Pancreas (tissue), 10 donors: ENCODE measurements at places on chromosomes 4 and X.

GRCh38 chr4:92232566-92232965, 71.2 kb upstream of the GRID2 start:
- no peak for DNase-seq

- no peak for DNase-seq
These were observed 43.1 kb upstream of the FGF2 start for GRCh38 chr4:122783301-122784215.

- DNase-seq: no peak
These were observed 6.8 kb downstream of the MECP2 start for GRCh38 chrX:154090731-154091130.

GRCh38 chr4:73964862-73965611, 16.8 kb downstream of the PF4 start:
- DNase-seq: peak; percentile 54

GRCh38 chrX:120560405-120560841, 339 bp downstream of the CUL4B start:
- DNase-seq: no peak

- no peak for DNase-seq
These were observed 118.0 kb downstream of the SHISA3 start for GRCh38 chr4:42515156-42515884.

DNA sequence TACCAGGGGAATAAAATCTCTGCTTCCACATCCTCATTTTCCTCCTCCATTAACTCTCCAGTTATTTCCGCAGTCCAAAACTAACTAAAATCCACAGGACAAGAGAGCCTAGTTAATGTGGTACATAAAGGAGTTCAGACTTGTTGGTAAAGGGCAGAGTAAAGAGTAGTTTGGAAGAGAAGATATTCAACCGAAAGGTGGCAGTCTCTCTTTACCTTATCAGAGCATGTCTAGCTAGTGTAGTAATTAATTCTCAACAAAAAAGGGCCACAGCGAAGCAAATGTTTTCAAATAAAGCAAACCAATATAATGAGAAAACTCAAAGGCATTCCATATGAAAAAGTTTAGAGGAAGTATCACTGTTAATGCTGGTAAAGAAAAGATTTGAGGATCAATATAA, 286.5 kb downstream of the GLUD2 start:
- no peak for DNase-seq

GRCh38 chr4:119897260-119897659, 169.4 kb downstream of the MAD2L1 start:
- DNase-seq: no peak

GRCh38 chr4:56301997-56302496, 85.2 kb downstream of the AASDH start:
- DNase-seq: no peak

GRCh38 chrX:154908821-154909220, 22.7 kb downstream of the F8A1 start:
- DNase-seq: no peak

DNA sequence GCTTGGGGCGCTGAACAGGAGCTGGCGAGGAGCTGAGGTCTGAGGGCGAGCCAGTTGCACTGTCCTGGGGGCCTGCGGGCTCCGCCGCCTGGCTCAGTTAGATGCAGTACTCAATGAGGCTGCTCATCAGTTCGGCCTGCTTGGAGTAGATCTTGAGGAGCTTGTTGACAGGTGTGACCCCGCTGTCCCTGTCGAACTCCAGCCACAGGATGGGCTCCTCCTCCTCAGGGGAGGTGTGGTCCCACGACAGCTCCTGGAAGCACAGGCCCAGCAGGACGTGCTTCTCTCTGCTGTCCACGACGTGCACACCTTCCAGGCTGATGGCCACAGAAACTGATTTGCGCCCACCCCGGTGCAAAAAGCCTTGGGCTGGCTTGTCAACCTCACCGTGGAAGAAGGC, 16.5 kb upstream of the LAS1L start:
- no peak for DNase-seq

DNA sequence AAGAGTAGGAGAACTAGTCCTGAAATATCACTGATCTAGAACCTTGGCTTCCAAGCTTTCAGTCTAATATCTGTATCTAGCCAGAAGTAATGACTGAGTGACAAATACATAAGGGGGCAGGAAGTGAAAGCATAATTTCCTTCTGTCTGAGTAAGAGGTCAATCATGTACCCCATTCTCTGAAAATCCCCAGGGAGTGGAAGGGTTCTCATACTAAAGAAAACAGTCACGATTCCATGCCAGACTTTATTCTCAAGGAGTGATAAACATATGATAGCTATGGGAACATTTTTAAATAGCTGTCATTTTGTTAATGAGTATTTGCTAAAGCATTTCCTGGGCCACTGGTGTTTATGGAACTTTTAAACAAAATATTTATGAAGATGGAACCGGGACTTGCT, 308.5 kb downstream of the ARHGAP24 start:
- DNase-seq: no peak

GRCh38 chr4:42789041-42789567, 103.4 kb upstream of the GRXCR1 start:
- DNase-seq: no peak

DNA sequence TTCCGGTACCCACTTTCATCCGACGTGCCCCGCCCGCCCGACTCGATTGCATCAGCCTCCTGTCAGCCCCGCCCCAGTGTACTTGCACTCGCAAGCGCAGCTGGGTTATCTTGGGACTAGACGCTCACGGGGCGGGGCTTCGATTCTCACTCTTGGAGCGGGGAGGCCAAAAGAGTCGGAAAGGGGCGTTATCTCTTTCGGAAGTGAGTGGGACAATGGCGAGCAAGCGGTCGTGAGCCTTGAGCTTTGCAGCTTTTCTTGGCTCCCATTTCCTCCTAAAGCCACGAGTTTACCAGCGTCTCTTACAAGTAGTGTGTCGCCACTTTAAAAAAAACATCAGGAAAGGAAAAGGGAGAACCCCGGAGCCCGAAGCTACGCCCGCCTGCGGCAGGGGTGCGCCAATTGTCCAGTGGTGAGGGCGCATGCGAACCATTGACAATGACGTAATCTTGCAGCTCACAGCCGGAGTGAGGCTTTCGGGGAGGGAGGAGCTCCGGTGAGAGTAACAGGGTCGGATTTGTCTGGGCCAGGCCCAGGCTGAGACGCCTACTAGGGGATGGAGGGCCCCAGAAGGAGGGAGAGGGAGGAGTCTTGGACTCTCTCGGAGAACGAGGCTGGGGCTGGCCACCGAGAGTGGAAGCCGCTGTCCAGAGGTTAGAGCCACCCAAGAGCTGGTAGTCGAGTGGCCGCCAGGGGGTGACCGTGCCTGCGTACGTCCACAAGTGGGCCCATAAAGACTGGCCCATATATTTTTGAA, 109.5 kb downstream of the GNL3L start:
- peak; percentile 94 for DNase-seq

- DNase-seq: no peak
These were observed 40.7 kb upstream of the GPC3 start for GRCh38 chrX:134025986-134026545.

DNA sequence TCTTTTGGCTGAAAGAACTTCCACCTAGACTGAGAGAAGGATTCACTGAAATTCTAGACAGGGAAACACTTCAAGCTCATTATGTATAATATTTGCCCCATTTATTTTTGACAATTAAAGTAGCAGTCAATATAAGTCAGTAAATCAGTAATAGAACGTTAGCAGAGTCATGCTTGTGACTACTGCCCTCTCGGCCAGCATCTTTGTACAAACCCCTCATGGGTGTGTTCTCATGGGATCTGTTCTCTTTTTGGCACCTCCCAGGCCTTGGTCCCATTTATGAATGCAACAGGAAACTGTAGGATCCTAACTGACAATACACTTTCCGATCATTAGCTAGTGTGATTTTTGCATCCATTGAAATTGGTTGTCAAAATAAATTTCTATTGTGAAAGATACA, 2.9 kb downstream of the MSL3 start:
- no peak for DNase-seq

DNA sequence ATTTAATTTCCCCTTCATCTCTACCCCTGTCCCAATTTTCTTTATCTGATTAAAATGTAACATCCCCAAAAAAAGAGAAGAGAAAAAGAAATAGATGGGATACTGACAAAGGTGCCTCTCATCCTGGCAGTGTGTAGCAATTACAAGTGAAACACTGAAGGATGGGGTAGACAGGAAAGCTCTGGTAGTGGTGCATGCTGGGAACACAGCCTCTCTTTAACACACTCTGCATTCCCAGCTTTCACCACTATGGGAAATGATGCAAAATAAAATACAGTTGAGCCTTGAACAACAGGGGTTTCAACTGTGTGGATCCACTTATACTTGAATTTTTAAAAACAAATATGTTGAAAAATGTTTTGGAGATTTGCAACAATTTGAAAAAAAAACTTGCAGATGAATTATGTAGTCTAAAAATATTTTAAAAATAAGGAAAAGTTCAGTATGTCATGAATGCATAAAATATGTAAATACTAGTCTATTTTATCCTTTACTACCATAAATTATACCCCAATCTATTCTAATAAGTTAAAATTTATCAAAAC, 239.2 kb upstream of the DDX53 start:
- no peak for DNase-seq

DNA sequence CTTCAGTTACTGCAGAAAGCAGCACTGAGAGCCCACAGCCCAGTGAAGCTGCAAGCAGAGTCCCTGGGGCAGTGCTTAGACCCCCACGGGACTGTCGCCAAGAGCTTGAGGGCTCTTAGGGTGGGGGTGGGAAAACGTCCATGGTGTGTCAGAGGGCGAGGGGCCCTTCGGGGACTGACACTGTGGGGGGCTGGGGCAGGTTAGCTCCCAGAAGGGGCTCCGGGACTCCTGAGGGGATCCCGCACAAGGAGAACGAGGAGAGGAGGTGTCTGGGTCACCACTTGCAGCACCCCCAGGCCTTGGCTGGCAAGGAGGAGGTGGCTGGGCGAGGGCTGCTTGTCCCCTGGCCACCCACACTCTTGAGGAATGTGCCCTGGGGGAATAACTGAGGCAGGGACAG, 20.8 kb downstream of the NAT8L start:
- DNase-seq: no peak

DNA sequence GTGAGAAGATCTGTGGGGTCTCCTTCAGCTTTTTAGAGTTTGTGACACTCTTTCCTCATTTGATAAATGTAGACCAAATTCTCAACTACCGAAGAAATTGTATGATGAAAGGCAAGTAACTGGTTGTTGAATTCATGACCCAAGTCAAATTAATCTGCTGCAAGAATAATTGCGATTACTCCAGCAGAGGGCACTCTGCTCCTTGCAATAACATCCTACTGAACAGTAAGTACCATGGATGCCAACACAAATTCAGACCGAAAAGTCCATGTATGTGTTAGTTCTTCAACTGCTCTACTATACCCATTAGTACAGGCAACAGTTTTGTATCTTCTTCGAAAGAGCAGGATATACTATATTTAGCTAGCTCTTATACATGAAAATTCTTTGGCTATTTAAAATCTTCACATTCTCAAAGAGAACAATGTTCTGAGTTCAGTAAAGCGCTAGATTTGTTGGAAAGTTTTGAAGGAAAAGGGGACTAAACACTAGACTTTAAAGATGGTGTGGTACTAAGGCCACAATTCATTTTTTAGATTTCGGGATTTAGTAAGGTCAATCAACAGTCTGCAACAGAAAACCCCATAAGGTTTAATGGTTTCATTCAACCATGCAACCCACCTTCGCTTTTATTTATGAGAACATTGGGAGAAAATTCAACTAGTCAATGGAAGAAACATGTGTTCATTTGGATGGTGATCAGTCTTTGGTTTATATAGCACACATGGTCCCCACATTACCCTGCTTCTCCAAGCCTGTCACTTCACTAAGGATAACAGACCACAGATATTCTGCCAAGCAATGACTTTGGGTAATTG, 105.4 kb upstream of the TBC1D9 start:
- DNase-seq: peak; percentile 19
